ENCODE measurements at places on chromosomes 12 and 14. TPM values are rescaled to one million over a fixed set of nuclear protein-coding genes. Genes with fewer than 3 reads are reported as not detected.

SLC16A7 gene
- total RNA-seq: 3.6 TPM

C12orf76 gene
- total RNA-seq: 12.3 TPM

RDH16 gene
- total RNA-seq: 0.06 TPM

GPD1 gene
- 0.24 TPM for total RNA-seq

YLPM1 gene
- 43.9 TPM for total RNA-seq

CEBPE gene
- not detected for total RNA-seq

C1R gene
- 1.5 TPM for total RNA-seq

BCL11B gene
- 1.7 TPM for total RNA-seq

CD4 gene
- total RNA-seq: not detected

HOTAIR gene
- 1.5 TPM for total RNA-seq

- DNase-seq: no peak
Measured at GRCh38 chr12:82473111-82473754, 114.9 kb downstream of the METTL25 start.

DNA sequence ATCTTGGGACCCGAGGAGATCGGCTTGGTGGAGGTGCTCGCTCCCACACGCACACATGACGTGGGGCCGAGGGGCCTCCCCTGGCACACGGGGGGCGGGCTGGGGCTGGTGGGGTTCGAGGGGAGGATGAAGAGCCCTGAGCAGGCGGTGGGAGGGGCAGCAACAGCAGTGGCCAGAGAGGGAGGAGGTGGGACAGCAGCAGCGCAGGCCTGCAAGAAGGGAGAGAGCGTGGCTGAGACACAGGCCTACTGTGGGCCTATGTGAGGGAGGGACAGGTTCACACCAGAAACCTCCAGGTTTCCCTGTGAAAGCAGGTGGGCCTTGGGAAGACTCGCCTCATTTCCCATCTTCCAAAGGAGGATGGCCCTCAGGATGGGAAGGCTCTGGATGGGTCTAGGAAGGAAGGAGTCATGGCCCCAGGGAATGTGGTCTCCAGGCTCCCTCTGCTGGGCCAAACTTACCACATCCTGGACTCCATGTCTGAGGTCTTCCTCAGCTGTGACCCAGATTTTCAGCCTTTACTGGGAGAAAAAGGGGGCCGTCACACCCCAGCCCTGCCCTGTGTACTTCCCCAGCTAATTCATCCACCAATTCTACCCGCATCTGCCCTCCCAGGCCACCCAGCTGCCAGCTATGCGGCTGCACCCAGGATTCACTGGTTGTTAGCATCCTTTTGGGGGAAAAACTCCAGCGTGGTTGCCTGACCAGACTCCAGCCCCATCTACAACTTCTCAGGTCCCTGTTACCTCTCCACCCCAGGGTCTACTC, 2.8 kb downstream of the PIANP start:
- peak; percentile 82 for DNase-seq

GRCh38 chr14:77203611-77204458, 22.2 kb downstream of the TMEM63C start:
- peak; percentile 60 for DNase-seq

DNA sequence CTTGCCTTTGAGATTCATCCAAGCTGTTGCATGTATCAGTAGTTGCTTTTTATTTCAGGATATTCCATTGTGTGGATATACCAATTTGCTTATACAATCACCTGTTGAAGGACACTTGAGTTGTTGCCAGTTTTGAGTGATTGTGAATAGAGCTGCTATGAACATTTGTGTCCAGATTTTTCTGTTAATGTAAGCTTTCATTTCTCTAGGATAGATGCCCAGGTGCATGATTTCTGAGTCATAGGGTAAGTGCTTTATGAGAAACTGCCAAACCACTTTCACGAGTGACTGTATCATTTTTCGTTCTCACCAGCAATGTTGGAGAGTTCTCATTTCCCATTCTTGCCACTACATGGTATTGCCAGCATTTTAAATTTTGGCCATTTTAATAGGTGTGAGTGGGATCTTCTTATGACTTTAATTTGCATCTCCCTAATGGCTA, 434.6 kb upstream of the RGS6 start:
- no peak for DNase-seq

DNA sequence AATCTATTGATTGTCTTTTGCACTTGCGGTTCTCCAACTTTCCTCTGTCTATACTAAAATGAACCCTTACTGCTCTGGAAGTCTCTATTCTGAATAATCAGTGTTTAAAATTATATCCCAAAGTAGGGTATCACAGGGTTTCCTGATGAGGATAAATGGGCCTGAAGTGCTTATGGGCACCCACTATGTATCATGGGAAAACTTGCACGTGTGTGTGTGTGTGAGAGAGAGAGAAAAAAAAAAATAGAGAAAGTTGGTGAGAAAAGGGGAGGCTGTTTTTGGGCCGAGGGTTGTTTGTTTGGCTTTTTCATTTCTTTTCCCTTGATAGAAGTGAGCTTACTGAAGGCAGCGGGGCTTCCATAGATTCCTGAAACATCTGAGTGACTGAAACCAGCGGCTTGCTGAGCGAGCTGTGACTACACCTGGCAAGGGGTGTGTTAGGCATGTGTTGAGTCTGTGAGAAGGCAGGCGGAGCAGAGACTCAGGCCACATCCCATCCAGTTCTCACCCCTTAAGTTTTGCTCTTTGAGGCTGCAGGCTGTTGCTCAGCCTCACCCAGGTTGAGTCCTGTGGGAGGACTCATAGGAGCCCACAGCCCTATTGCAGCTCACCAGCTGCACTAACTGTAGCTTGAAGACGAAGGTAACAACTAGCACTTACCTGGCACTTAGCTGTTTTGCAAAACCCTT, 17.2 kb downstream of the PPFIBP1 start:
- no peak for DNase-seq

DNA sequence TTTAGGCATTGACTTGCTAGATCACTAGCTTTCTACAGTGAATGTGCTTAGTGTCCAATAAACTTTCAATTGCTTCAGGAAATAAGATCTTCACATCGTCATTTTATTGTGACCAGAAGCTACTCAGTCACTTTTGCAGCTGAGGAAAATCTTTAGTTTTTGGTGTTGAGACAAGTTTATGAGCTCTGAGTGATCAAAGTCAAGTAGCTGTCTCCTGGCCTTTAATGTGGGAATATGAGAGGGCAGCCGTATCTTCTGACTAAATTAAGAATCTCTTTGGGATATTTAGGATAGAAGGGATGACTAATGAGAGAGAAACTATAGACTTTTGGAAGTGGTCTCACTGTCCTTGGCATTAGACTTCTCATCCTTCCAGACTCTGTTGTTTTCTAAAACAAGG, 21.6 kb downstream of the MSRB3 start:
- DNase-seq: no peak

- DNase-seq: no peak
Measured at GRCh38 chr14:60165547-60165876, 314 bp upstream of the DHRS7 start.

DNA sequence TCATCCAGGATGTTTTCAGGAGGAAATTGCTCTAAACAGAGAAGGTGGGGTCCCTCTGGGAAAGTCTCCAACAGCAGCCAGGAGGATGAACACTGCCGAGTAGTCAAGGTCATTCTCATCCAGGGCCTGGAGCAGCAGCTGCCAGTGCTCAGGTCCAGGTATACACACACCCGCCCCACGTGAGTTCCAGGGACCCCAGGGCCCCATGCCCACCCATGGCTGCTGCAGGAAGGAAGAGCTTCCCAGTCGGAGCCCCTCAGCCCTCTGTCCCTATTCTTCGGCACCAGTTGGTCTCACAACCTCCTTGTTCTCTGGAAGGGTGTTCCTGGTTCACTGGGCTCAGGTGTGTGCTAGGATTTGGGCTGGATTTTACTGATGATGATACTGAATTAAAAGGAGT, 72.7 kb downstream of the ACTN1 start:
- DNase-seq: no peak

GRCh38 chr12:560691-561390, 101.1 kb downstream of the B4GALNT3 start:
- DNase-seq: no peak

GRCh38 chr14:66038618-66039017, 447.6 kb upstream of the CCDC196 start:
- no peak for DNase-seq

GRCh38 chr12:9405886-9406563, 197.8 kb upstream of the PZP start:
- no peak for DNase-seq

GRCh38 chr14:101369916-101370592, 191.2 kb upstream of the DIO3 start:
- no peak for DNase-seq

- DNase-seq: no peak
Measured at GRCh38 chr12:16946704-16947103, 340.7 kb upstream of the LMO3 start.

- no peak for DNase-seq
Measured at GRCh38 chr12:69936766-69937165, 111.7 kb downstream of the MYRFL start.

DNA sequence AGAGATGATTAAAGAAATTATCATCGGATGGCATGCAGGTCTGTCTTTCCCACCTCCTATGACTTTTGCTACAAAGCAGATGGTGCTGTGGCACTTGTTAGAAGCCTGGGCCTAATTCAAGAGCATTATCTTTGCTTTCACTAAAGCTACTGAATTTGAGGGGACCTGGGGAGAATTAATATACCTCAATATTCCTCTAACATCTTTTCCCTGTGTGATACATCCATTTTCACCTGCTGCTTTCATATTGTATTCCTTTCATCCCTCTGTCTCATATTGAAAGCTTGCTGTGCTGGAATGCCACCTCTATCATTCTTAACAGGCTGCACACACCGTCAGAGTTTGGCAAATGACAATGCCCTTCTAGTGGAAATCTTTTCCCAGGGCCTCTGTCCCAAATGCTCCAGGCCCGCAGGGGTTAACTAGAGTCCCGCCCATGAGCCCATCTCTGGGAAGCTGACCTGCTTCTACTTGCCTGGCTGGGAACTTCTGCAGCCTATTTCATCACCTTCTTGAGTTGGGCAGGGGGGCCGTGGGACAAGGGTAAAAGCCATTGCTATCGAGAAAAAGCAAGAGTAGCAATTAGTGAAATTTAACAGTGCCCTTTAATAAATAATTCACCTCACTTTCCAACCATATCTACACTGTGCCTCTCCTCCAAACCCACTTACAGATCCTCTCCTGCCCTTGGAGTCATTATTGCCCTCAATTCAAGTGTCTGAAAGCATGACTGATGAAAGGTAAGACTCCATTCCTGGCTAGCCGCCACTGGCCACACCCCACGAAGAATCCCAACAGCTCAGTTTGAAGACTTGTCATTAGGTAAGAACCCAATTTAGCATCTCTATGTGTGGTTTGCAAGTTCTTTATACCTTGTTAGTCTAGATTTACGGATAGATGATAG, 126.7 kb upstream of the BTG1 start:
- DNase-seq: no peak

DNA sequence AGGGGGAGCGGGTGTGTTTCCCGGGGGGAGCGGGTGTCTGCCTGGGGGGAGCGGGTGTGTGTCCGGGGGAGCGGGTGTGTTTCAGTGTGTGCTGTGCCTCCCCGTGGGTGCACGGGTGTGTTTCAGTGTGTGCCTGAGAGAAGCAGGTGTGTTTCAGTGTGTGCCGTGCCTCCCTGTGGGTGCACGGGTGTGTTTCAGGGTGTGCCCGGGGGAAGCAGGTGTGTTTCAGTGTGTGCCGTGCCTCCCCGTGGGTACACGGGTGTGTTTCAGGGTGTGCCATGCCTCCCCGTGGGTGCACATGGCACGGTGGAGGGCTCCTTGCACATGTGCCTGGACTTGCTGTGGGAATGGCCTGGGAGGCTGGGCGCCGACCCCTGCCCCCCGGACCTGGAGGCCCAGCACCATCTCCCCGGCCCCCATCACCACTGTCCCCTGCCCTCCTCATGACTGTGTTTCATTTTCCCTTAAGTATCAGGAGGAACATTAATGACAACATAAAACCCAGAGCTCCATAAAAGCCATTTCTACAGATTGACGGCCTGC, 38.7 kb downstream of the FBRSL1 start:
- DNase-seq: no peak

- no peak for DNase-seq
Measured at GRCh38 chr12:106304797-106305196, 2.3 kb downstream of the TCP11L2 start.

- peak; percentile 11 for DNase-seq
Measured at GRCh38 chr14:67704484-67705089, 2.9 kb downstream of the RDH12 start.

- no peak for DNase-seq
Measured at GRCh38 chr12:38817942-38818341, 87.4 kb downstream of the CPNE8 start.

DNA sequence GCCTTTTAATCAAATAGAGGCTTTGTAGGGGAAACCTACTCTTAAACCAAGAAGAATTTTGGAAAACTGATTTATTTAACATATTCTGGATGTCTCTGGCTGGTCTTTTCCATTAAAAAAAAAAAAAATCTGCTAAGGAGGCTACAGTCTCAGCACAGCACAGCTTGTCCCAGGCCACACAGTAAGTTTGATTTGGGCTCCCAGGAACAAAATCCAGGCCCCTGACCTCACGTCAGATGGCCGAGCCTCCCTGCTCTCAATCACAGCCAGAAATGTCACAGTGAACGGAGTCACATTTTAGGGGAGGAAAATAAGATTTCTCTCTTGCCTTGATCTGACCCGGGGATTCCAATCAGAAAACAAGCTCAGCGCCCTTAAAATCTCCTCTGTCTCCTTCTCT, 72.9 kb upstream of the TBX5 start:
- no peak for DNase-seq

DNA sequence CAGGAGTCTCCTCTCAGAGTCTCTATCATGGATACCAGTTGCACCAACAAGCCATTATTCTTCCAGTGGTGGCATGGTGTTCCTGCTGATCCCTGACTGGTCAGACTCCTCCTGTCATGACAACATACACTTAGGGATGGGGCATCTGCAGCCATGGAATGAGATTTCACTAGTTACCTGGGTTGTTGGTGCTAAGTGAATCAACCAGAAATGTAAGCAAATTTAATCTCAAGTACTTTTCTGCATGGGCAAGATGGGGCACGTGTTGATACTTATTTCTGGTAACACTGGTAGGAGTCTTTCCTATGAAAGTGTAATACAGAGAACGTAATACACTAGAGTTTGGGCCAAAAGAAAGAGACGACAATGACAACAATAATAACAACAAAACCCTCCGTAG, 211.5 kb upstream of the FOXN3 start:
- DNase-seq: no peak

- DNase-seq: no peak
Measured at GRCh38 chr12:31899109-31899508, 60.1 kb upstream of the RESF1 start.

DNA sequence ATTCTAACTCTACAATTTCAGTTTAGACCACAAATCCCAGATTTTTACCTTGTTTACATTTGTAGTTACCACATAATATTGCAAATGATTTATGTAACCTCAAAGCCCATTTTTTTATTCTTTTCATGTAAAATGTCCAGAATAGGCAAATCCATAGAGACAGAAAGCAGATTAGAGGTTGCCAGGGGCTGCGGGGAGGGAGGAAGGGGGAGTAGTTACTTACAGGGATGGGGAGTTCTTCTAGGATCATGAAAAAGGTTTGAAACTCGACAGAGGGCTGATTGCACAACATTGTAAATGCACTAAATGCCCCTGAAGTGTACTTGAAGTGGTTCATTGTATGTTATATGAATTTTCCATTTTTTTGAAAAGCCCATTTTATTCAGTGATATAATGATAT, 66.5 kb downstream of the PPP2R5C start:
- no peak for DNase-seq

GRCh38 chr12:107779077-107779831, 4.8 kb downstream of the ASCL4 start:
- no peak for DNase-seq

Data from SJCRH30 (cell line).